ENCODE measurements at places on chromosomes 7 and 10.

GRCh38 chr7:100088095-100088620 lies 611 bp upstream of the COPS6 start:
- DNase-seq, result no peak

- DNase-seq, result peak; percentile 94
These were observed 5.9 kb downstream of the TSPAN33 start for GRCh38 chr7:129150199-129150996.

DNA sequence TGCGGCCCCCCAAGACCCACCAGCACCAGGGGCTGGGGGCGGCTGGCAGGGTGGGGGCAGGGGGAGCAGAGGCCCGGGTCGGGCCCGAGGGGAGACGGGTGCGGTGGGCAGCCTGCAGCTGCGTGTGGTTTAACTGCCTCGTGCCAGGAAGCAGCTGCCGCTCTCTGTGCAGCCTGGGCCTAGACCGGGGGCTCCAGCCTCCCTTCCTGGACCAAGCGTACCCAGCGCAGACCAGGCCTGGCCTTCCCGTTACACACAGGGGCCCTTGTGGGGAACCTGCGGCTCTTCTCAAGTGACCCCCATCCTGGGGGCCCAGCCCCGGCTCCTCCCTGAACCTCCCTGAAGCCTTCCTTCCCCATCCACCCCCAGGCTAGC lies 6.6 kb upstream of the INTS1 start:
- no peak for DNase-seq

DNA sequence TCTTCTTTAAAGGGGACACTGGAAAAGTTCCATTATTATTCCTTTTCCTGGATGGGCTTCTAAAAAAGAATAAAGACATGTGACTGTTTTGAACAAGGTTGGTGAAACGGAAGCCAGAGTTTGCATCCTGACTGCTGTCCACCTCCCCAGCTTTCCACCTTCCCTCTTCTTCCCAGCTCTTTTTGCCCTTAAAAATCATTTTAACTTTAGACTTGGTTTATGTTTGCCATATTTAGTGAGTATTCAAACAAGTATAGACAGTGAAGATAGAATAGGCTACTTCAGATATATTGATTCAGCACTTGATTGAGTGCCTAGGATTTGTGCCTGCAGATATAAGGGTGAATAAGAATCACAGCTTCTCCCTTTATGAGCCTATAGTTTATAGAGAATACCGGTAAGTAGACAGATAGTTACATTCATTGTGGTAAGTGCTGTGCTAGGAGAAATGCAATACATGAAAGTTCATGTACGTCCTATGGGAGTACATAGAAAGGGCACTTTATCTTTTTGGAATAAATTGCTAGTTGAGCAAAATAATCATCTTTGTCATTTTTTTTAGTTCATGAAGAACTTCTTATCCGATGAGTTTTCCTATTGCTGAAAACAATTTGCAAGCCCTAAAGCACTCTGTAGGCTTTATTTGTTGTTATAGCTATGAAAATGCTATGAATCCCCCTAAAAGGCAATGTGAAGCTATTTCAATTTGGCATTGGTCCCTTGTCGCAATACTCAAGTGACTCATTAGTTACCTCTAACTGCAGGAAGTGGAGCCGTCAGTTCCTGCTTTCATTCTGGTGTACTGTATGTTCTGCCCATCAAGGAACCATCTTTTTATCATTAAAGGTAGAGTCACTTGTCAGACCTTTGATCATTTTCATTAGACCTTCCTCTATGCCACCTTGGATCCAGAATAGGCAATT lies 57.2 kb upstream of the STRIP2 start:
- no peak for DNase-seq

DNA sequence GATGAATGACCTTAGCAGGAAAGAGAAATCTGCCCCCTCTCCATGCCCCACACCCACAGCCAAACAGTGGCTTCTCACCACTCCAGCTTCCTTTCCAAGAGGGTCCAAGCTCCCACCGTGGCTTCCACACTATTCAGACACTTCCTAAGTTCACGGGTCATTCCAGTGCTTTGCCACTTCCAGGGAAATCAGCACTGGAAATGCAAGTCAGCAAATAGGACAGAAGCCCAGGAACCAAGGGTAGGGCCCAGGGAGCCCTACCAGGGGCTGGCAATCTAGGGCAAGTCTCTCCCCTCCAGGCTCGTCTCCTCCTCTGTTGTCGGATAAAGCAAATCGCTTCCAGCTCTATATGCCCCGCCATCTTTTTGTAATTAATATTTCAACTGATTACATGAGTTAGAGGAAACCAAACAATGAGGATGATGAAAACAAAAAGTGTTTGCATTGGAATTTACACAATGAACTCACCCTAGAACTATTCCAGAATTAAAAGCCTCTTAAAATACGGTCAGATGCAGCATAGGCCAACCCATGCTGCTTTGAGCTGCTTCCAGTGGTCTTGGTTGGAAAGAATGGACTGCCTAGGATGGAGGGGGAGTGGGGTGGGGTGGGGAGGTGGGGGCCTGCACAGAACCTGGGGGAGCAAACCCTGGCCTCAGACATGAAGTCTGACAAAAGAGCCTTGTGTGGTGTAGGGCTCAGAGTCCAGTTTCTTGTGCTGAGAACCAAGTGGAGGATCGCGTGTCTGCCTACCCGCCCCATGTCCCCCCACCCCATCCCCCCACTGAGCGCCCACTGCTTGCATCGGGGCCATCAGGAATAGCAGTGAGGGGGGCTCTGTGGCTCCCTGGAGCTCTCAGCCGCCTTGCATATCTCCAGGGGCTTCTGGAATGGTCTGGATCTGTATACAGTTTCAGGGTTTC lies 74.6 kb upstream of the CPXM2 start:
- no peak for DNase-seq

GRCh38 chr7:45921699-45922519 lies 837 bp upstream of the IGFBP3 start:
- DNase-seq, result peak; percentile 9

DNA sequence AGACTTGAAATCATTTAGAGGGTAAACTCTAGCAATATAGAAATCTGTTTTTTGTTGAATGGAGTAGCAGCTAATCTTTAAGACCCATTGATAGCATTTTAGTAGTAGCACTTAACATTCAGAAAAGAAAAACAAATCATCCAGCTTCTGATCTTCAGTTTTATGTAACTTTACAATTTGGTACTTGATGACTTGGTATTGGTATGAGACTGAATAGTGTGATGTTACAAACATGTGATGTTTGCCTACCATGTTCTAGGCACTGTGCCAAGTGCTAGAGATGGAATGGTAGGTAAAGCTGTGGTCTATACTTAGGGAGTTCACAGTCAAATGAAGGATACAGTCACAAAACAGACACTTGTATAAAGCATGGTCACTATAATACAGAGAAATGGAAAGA lies 21.3 kb downstream of the ZEB1 start:
- no peak for DNase-seq

- peak; percentile 67 for DNase-seq
These were observed 11.7 kb downstream of the NOBOX start for GRCh38 chr7:144391823-144392255.

- DNase-seq, result no peak
These were observed 72.9 kb downstream of the MKI67 start for GRCh38 chr10:128053356-128053755.

DNA sequence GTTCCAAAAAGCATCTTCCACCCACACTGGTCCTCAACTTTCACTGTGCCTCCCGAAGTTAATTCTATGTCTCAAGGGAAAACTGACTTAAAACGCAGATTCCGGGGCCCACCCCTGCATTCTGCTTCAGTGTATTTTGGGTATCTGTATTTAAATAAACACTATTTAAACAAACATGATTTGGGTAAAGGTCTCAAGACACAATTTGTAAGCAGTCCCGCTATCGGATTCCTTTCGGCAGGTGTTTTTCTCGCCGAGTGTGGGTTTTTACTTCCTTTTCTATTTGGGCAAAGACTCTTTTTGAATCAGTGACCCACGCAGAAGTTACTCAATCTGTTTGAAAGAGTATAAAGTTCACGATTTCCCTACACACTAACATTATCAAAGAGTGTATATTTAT lies 1.2 kb downstream of the PDIA4 start:
- no peak for DNase-seq

DNA sequence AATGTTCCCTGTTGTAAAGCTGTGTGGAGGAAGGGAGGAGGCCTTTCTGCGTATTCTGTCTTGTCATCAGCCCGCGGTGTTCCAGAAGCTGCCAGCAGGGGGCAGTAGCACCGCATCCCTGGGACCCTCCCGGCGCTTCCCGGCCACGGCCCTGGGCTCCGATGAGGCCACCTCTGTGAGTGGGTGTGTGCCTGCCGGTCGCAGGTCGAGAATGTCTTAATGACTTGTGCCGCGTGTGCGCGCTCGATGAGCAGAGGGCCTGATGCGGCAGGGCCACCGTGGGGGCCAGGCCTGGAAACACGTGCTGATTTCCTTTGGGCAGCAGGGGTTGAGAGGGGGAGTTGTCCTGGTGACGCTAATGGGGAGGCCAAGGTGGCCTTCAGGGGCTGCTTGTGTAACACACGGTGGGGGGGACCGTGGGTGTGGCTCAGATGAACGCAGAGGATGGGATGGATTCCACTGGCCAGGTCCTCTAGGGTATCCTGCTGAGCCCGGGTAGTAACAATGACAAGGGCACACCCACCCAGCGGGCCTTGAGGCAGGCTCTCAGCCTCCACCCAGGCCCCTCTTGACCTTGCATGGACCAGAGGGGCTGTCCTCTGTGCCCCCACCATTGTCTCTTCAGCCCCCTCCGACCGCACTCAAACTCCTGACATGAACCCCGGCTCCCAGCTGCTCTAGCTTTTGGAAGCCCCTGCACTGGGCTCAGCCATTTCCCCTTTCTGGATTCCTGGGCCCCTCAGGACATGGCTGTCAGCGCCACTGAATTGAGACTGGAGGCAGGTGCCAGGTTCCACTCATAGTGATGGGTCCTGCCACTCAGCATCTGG lies 135.9 kb upstream of the PODXL start:
- DNase-seq, result peak; percentile 59

DNA sequence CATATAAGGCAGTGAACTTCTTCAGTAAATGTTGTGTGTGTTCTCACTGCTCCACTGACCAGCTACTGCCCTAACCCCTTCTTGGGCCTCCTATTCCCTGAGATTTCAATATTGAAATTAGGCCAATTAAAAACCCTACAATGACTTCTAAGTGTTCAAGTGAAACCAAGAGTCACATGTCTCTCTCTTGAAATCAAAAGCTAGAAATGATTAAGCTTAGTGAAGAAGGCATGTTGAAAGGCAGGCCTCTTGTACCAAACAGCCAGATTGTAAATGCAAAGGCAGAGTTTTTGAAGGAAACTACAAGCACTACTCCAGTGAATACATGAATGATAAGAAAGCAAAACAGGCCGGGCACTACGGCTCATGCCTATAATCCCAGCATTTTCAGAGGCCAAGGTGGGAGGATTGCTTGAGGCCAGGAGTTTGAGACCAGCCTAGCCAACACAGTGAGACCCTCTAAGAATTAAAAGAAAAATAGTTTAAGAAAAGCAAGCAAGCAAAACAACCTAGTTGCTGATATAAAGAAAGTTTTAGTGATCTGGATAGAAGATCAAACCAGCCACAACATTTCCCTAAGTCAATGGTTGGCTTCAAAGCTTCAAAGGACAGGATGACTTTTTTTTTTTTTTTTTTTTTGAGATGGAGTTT lies 22.3 kb downstream of the BRAF start:
- DNase-seq, result no peak

DNA sequence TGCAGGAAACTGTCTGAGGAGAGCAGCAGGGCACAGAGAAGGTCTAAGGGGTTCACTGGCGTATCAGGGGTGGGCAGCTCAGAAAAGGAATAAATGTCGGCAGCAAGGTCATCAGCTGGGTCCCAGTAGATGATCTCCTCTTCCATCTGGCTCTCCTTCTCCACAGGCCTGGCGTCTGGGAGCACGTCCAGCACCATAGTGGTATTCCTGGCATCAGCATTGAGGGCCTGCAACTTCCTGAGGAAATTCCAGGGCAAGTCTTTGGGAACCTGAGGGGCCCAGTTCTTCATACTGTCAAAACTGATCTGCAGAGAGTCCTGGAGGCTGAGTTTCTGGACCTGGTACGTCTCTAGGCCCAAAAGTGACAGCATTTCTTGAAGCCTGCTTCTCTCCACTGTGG lies 9.6 kb upstream of the MRPS24 start:
- DNase-seq, result no peak

DNA sequence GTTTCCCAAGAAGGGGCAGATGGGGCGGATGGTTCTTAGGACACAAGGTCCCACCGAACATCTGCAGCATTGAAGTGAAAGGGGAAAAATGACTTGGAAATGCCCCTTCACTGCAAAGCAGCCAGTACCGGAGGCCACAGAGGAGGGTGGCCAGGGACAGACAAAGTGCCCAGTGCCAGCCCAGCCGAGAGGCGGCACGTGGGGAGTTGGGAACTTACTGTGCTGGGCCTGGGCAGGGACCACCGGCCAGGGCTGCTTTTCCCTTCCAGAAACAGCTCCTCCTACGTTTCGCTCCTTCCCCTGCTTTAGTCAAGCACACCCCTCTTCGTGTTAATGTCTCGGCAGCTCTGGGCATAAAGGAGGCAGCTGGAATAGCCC lies 129.2 kb downstream of the TNS3 start:
- no peak for DNase-seq

DNA sequence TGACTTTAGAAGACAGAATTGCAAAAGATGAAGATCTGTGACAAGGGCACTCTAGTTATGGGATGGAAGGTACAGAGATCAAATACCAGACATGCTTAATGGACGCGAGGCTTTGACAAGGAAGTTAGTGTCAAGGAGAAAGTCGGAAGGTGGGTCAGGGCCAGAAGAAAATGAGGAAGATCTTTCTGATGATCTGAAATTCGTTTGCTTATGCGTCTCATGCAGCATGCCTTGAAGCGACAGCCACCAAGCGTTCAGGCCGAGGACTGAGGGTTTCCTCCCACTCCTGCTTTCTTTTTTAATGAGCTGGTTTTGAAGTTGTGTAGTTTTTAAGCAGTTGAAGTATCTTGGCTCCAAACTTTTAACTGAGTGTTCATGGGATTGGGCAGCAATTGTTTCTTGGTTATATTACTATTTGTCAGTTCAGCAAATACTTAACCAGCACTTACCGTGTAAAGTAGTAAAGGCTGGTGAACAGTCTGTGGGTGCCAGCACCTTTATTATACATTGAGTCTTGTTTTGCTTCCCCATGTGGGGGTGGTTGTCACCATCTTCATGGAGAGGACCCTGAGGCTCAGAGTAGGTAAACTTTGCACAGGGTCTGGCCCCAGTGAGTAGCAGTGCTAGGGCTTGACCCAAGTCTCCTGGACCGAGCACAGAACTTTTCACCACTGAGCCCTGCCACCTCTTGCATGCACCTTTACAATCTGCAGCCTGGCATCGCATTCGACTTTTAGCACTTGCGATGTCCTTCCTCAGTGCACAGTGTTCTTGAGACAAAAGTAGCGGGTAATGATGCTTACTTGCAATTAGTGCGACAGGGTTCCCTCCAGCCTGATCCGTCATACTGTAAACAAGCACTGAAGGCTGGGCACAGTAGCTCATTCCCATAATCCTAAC lies 14.3 kb upstream of the BHLHA15 start:
- no peak for DNase-seq

- DNase-seq, result no peak
These were observed 11.2 kb downstream of the RBM20 start for GRCh38 chr10:110655320-110655719.

- DNase-seq, result no peak
These were observed 87.1 kb downstream of the ADAM22 start for GRCh38 chr7:88020953-88021665.
